Dorsolateral prefrontal cortex (tissue), 122 donors: ENCODE measurements at places on chromosomes 3 and 15.

DNA sequence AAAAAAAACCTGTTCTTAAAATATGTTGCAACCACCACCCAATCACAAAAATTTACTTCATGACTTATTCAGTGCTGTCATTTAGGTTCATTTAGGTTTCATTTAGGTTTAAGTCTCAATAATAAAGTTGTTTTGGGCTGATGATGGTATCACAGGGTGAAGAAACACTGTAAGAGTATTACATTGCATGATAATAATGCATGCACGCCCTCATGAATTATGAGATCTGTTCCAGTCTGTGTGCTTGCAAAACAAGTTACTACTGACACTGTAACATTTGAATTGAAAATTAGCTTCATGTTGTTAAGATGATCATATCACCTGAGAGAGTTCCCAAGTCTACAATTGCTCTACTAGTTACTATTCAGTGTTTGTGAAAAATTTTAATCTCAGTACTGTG, at the start of gene AADACL2:
Gene AADACL2, plus strand, starts transcription at position 315 of the 400 bp plus-strand sequence. CDS start 109 bp downstream, outside the sequence.
- no peak for DNase-seq

- DNase-seq: no peak
These were observed 75.4 kb upstream of the PLXNA1 start for GRCh38 chr3:126907557-126907956.

DNA sequence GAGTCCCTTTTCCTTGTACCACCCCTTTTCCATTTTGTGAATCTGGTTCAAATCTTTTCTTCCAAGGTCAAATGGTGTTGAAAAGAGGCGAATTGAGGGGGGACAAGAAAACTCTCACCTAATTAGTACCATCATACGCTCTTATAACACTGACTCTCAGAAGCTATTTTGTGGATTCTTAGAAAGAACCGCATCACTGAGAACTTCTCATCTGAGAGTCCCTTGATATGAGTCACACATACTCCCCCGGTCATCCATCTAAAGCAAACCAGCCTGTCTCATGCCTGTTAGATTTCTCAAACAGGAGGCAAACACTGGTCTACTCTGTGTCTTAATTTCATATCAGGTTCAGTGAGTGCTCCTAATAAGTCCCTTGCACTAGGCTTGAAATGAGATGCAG, 76.5 kb upstream of the SPRED1 start:
- no peak for DNase-seq

DNA sequence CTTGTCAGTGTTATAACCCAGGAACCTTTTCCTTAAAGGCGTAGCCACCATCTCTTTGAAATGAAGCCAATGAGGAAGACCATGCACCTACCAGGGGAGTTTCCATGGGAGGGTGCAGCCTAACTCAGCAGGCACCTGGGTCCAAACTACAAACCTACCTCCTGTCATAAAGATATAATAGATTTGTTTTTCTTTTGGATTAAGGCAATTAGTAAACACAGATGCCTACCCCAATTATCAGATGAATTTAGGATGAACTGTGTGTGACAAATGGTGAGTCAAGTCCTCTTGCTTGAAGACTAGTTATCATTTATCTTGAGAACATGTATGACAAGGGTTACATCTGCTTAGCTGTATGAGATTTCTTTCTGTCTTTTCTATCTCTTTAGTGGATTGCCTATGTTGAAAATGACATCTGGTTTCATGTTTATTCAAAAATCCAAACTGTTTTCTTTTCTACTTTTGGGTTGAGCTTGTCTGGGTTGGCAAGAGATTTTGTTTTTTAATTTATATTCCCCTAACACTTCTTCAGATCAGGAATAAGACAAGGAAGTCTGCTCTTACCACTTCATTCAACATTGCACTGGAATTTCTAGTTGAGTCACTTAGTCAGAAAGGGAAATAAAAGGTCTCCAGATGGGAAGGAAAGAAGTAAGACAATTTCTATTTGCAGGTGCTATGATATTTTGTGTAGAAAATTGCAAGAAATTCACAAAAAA, 149.9 kb downstream of the NEK10 start:
- no peak for DNase-seq

GRCh38 chr3:187798126-187798525, 52.9 kb upstream of the BCL6 start:
- DNase-seq: no peak

- no peak for DNase-seq
These were observed 65.2 kb downstream of the MYLK start for GRCh38 chr3:123818921-123819429.

DNA sequence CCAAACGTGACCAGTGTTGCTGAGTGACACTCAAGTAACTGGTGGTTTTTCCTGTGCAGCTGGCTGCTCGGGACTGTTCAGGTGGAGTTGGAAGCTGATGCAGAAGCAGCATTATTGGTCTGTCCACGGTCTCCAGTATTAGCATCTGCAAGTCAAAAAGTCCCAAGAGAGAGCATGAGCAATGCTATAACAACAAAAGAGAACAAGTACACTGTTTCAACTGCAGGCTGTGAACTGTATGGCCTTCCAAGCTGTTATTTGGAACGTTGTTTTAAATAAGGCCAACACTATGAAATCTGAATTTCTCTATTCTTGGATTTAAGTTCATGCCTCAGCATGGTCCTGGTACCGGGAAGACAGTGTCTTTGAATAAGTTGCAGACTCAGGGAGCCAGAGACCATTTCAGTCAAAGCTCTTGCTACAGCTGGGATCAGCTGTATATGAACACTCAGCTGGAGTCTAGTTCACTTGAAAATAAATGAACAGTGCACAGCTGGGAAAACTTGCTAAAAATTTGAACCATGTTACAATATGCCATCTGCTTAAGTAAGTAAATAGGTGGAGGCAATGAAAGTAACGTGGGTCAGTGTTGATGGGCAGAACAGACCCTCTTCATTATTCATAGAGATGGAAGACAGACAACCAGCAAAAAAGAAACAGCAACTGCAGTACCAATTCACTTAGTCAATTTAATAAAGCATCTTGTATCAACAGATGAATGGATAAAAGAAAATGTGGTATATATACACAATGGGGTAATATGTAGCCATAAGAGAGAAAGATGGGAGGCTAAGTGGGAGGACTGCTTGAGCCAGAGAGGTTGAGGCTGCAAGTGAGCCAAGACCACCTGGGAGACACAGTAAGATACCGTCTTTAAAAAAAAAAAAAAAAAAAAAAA, 45.1 kb downstream of the NR1I2 start:
- DNase-seq: no peak
